Colonic mucosa (tissue), 4 donors: ENCODE measurements at places on chromosomes 16 and 17. TPM values are rescaled to one million over a fixed set of nuclear protein-coding genes. Genes with fewer than 3 reads are reported as not detected.

- DNase-seq, result no peak
These were observed 52.3 kb upstream of the MRTFB start for GRCh38 chr16:14018851-14019250.

DNA sequence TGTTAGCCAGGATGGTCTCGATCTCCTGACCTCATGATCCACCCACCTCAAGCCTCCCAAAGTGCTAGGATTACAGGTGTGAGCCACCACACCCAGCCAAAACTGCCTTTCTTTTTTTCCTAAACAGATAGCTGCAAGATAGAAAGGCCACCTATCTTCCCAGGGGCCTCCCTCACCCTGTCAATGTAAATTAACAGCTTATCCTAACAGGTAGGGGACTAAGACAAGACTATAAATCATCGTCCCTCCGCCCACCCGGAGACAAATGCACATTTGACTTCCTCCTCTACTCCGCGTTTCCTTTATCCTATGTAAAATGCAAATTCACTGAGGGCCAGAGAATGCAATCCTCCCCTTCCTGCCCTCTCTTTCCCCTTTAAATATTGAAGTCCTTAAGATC lies 71.4 kb downstream of the MARF1 start:
- DNase-seq, result no peak

GRCh38 chr17:48016112-48016511 lies 21.5 kb downstream of the COPZ2 start:
- no peak for DNase-seq

Gene KCNH4
- not detected for total RNA-seq

- no peak for DNase-seq
These were observed 77.9 kb downstream of the GOSR1 start for GRCh38 chr17:30554839-30555751.

Gene PRR11
- total RNA-seq, result 34.0 TPM

DNA sequence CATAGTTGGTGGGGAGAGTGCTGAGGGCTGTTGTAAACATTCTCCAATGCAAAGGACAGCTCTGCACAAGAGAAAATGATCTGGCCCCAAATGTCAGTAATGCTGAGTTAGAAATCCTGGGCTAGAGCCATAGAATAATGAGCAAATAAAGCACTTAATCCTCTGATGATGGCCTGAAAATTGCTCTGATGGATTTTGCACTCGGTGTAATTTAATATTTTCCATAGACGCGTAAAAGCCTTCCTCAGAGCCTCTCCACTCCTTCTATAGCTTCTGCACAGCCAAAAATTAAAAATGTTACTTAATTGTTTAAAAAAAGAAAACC lies 23.7 kb downstream of the FAM20A start:
- no peak for DNase-seq

DNA sequence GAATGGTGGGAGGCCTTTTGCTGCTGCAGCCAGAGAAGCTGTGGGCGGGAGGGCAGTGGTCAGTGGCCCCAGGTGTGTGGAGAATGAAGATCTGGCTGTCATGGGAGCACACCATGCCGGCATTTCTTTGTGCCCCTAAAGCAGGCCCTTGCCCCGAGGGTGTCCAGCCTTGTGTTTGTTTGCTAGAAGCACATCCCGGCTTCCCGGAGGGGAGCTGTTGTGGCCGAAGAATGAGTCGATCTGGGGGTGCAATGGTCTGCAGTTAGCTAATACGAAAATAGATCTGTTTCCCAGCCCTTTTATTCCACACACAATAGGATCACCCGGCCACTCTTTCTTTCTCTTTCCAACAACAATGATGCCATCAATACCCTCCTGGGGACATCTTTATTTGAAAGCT lies 228.8 kb downstream of the CBLN1 start:
- DNase-seq, result no peak
